ENCODE measurements at places on chromosomes 12 and 14.

DNA sequence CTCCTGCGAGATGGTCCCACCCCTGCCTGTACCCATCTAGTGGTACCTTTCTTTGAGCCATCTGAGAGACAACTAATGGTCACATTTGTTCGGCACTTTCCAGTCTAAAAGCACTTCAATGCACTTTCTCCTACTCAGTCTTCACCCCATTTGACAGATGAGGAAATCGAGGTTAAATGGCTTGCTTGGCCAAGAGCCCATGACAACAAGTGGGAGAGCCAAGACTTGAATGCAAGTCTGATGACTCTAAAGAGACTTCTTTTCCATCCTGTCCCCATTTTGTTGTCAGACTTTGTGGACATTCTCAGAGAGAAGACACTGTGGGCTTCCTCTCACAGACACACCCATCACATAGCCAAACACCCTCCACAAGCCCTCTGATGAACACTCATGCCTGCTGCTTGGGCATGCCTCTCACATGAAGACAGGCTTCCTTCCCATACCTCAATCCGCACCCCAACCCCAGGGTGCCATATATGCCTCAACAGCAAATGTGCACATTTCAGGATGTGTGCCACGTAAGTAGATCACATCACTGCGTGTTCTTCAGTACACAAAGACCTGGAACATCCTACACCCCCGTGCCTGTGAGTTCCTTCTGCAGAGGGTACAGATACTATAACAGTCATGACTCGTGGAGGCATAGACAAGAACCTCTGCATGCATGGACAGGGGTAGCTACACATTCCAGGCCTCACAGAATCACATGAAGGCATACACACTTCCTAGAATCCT, 805 bp downstream of the MYH7 start:
- DNase-seq, result peak; percentile 5

DNA sequence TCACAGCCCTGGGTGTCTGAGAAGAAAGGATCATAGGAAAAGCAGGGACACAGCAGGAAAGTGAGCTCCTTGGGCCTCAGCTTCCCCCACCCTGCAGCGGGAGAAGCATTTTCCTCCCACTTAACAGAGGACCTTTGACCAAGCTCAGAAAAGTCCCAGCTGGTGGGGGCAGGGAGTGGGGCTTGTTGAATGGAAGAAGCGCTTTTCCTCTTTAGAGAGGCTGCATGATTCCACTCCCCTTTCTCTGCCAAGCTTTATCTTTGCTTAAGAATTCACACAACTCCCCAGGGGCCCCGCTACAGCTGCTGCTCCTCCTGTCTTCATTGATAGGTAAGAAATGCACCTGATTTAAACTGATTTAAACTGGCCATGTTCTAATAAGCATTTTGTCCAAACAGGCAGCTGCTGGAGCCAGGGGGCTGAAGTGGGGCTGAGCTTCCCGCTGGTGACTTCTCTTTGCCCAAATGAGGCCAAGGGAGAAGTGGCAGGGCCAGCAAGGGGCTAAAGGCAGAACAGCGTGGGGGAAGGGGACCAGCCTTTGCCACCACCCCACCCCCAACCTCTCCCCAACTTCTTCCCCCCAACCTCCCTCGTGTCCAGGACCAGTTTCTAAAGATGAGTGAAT, 1.7 kb upstream of the PAPLN start:
- DNase-seq, result no peak

DNA sequence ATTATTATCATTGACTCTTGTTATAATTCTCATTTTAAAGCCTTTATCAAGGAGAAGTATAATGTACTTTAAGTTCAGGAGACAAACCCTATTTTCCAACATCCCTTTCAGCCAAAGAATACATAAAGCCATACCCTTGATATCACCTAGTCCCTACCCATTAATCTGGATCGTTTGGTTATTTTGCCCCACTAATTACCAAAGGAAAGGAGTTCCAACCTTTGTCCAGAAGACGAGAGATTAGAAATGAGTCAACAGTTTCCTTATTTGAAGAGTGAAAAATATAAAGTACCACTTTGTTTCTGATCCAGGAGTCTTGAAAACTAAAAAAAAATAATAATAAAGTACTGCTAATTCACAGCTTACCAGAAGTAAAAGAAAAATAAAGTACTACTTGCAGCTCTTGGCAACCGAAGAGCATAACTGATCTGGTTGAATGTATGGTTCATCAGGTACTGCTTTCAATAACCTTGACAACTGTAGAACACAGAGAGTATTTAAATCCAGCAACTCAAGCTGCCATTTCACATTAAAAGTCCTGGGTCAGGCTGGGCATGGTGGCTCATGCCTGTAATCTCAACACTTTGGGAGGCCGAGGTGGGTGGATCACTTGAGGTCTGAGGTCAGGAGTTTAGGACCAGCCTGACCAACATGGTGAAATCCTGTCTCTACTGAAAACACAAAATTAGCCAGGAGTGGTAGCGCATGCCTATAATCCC, 33.7 kb downstream of the LIMA1 start:
- no peak for DNase-seq

DNA sequence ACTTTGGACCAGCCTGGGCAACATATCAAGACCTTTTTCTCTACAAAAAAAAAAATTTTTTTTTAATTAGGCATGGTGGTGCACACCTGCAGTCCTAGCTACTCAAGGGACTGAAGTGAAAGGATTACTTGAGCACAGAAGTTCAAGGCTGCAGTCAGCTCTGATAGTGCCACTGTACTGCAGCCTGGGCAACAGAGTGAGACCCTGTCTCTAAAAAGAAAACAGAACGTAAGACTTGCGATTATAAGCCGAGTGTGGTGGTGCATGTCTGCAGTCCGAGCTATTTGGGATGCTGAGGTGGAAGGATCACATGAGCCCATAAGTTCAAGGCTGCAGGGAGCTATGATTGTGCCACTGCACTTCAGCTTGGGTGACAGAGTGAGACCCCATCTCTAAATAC, 76.0 kb downstream of the DENND5B start:
- DNase-seq, result no peak

DNA sequence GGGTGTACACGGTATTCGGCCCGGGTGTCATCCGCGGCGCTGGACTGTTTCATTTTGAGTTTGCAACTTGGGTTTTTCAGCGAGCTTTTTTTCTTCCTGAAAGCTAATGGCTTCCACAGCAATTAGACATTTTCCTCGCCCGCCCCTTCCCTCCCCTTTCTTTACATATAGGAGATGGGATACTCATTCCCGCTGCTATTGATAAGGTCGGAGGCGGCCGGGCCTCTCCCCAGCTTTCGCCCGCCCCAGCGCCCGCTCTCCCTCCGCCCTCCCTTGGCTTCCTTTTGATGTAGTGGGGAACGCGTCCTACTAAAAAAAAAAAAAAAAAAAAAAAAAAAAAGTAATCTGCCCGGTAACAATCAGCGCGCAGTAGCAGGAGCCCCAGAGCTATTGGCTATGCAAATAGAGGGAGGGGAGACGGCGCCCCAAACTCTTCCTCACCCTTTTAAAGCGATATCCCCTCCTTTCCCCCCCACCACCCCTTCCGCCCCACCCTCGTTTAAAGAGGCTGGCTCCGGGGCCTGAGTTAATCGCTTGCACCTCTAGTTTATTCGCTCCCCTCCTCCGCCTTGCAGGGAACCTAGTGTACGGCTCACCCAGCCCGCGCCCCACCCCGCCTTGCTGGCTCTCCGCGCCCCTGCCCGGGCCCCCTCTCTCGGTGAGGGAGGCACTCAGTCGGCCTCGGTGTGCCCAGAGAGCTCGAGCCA, 1.7 kb upstream of the CCND2 start:
- DNase-seq, result peak; percentile 93

GRCh38 chr14:105999361-106000028, 473.1 kb downstream of the TMEM121 start:
- DNase-seq, result peak; percentile 78

GRCh38 chr12:118548887-118549509, 172.6 kb downstream of the SUDS3 start:
- DNase-seq, result no peak

- DNase-seq, result no peak
These were observed 65.8 kb downstream of the EEA1 start for GRCh38 chr12:92863251-92863650.

DNA sequence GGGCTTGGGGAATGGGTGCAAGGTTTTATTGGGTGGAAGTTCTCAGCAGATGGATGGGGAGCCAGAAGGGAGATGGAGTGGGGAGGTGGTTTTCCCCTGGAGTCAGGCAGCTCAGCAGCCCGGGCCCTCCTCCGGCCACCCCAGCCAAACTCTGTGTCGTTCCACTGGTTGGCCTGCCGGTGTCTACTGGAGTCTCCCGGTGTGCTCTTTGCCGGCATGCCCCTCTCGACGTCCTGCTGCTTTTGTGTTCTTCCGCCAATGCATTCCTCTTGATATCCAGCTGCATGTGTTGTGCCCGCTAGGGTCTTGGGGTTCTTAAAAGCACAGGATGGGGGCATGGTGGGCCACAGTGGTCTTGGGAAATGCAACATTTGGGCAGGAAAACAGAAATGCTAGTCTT, 72.8 kb downstream of the SEC23A start:
- DNase-seq, result no peak

GRCh38 chr12:109378569-109378968, 30.9 kb downstream of the MYO1H start:
- no peak for DNase-seq

GRCh38 chr14:22918804-22919600, at the start of gene RBM23:
Gene RBM23 (minus strand): TSS chr14:22919149.
- peak; percentile 100 for DNase-seq

- no peak for DNase-seq
These were observed 302.0 kb downstream of the TRHDE start for GRCh38 chr12:72574138-72574537.

DNA sequence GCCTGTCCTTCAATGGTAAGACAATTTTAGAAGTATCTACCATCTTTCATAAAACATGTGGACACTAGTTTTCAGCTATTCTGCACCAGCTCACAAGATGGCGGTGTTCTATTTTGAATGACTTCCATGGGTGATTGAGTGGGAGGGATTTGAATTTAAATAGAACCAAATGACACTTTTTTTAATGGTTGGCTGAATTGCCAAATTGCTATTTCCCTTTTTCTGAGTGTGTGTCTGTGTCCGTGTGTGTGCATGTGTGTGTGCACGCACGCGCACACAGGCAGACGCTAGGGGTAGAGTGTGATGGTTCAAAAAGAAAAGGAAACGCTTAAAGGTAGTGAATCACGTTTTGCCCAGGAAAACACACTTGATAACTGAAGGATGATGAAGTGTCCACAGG, 362.6 kb downstream of the DAD1 start:
- no peak for DNase-seq

GRCh38 chr12:20305470-20305869, 62.9 kb upstream of the PDE3A start:
- DNase-seq, result no peak

- DNase-seq, result no peak
These were observed 4.1 kb upstream of the PLEK2 start for GRCh38 chr14:67416085-67416484.

DNA sequence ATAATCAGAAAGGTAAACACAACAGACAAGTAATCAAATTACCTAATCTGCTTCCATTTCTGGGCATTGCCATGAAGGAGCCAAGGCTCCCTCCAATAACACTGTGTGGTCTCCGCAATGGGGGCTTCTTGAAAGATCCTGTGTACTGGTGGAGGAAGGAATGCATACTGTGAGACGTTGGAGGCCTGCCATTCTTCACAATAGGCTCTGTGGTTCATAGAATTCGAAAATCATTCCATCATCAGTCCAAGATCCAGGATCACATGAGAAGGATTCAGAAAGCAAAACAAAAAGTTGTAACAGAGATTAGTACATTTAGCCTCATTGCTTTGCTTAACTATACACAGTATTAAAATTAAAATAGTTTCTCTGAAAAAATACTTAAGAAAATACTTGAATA, 76.3 kb downstream of the CDK17 start:
- no peak for DNase-seq

GRCh38 chr14:23513818-23514643, 37.5 kb downstream of the ZFHX2 start:
- DNase-seq, result no peak

DNA sequence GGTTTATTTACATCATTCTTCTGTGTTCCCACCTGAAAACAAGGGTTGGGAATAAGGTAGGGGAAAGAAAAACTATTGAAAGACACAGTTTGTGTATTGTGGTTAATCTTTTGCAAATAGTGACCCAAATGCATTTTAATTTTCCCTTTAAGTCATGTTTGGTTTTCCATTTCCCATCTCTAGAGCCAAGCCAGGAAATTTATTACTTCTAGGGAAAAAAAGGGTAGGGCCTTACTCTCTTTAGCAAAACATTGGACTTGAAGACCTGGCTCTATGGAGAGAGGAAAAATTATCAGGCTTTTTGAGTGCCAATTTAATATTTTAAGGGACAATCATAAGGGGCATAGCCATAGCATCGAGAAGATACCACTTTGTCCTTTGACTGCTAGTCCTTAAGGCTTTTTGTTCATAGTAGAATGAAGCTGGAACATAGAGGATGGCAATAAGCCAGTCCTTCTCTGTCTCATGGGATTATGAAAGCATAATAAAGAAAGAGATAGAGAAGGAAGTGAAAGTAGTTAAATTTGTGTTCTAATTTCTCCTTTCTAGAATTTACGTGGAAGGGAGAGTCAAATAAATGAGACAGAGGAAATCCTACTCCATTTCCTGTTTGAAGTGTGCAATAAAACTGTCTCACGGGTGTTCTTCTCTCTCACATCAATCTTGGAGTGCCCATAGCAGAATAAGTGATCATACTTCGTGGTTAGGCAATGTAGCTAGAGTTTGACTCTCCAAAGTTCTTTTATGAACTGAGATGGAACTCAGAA, 50.9 kb upstream of the PPFIA2 start:
- DNase-seq, result no peak

- no peak for DNase-seq
These were observed at the start of gene HOXC6 for GRCh38 chr12:54028314-54029201. Gene HOXC6 (plus strand): TSS chr12:54028440. CDS start chr12:54028522, 82 bp downstream.

DNA sequence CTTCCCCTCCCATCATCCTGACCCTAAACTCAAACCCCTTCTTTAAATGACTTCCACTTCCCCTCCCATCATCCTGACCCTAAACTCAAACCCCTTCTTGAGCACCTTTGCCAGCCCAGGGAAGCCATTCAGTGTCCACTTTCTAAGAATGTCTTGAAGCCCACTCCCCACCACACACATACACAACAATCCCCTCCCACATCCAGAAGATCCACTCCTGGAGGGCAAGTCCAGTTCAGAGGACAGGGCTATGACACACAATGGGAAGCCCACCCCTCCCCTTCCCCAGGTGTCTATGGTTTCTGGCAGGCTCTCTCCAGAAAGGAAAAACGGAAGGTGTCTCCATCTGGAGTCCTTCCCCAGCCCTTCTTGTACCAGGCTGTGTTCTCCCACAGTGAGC, 117.1 kb downstream of the KCNA5 start:
- DNase-seq, result no peak

GRCh38 chr12:107310621-107311020, 217.3 kb upstream of the CRY1 start:
- no peak for DNase-seq
